ENCODE measurements at places on chromosomes 11 and 22.

DNA sequence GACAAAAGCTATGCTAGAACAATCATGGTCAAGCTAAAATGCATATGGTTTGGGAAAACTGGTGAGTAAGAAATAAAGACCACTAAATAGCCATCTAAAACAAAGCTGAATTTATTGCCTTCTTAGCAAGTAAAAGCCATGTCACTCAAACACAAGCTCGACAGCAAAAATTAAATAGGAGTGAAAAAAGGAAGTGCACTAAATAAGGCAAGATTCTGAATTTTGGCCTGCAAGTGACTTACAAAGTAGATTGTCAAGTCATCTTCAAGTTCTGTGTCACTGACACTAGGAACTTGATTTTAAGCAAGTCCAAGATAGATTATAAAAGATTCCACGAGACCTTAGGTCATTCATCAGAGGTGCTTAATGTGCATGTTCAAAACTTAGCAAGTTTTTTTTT, 27.4 kb downstream of the TUG1 start:
- DNase-seq: peak; percentile 62

GRCh38 chr11:93020248-93021046, 51.0 kb downstream of the MTNR1B start:
- DNase-seq: no peak

DNA sequence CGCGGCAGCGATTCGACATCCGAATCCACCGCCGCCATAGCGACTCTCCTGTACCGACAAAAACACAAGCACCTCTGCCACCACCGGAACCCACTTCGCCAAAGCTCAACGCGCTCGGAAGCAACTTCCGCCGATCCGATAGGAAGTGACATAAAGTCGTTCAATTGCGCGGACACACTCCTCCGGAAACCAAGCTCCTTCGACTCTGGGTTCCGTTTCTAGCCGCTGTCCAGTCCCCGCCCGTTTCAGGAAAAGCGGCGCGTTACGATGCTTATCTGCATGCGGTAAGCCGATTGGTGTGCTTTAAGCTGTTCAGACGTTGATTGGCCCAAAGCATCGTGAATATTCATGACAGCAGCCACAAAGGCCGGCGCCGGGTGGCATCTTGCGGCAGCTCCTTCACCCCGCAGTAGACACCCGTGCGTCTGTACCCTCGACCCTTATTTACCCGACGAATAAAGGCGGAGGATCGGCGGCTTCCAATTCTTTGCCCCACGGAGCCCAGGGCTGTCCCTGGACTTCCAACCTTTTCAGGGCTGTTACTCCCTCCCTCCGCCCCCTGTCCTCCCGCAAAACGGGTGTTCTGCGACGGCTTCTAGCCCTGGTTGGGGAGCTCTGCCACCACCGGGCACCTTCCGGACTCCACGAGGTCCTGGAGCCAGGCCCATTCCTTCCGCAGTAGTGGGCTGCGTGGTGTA, at the start of gene TUT1:
TSS of gene TUT1 (minus strand) at position 76 of the 698 bp plus-strand sequence. CDS start at position 38, 38 bp downstream.
- peak; percentile 99 for DNase-seq

DNA sequence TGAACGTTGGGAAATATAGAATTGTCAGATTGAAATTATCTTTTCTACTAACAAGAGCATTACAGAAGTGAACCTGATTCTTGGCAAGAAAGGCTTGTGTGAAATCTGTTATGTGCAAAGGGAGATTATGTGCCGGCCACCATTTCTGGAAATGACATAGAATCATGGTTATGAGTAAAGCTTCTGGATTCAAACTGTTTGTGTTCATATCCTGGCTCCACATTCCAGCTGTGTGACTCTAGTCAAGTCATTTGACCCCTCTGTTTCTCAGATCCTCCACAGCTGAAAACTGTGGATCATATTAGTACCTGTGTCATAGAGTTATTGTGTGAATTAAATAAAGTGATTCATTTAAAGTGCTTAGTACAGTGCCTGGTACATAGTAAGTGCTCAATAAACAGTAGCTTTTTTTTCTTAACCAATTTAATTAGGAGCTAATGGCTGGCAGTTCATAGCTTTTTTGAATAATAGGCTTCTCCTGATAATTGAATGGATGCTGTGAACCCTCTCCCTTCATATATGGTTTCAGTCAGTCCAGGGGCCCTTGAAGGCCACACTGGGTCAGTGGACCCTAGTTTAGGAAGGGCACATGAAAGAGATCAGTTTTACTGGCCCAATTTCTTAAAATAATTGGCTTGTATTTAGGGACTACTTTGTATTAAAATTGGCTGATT, 34.6 kb downstream of the EHF start:
- DNase-seq: peak; percentile 27

DNA sequence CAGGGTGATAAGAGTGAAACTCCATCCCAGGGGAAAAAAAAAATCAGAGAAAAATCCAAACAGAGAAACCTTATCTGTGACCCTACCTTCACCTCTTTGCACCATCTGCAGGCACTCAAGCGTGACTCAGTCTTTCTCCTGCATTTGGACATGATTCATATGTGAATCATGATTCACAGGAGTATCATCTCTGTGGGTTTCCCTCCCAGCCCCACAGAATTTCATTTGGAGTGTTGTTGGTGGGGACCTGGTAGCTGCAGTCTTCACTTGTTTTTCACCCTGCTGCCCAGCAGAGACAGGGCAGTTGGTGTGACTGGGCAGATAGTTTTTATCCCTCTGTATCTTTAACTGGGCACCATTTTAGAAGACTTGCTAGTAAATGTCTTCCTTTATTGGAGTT, 75.7 kb downstream of the DEPDC5 start:
- peak; percentile 28 for DNase-seq

DNA sequence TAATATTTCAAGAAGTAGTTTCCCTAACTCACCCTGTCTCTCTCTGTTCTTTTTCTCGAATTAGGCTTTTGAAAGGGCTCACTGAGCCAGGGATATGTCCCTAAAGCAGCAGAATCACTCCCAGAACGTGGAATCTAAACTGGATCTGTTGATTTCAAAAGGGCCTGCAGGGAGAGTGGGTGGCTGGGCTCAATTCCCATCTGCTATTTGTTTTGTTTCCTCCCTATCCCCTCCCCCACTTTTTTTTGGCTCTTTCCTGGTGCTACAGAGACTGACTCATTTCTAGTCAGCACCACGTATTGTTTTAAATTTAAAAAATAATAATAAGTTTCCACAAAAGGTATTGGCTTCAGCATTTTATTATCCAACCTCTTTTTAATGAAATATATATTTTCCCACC, 961.5 kb downstream of the FAM181B start:
- DNase-seq: no peak

All from CD14-positive monocyte (primary cell).